GM23338 (cell line): ENCODE measurements at places on chromosomes 7 and 10. TPM values are rescaled to one million over a fixed set of nuclear protein-coding genes. Genes with fewer than 3 reads are reported as not detected.

The PON1 gene
- 1.2 and 2.1 TPM in 2 replicates for polyA plus RNA-seq

The EBLN1 gene
- polyA plus RNA-seq, result not detected in 2 replicates

The SPDYE1 gene
- polyA plus RNA-seq, result 1.4 and 1.6 TPM in 2 replicates

The HOXA11 gene
- not detected in 2 replicates for polyA plus RNA-seq

- no peak overlapping the region for H3K4me3 ChIP-seq
- DNase-seq, result no peak
- H3K27ac ChIP-seq, result no peak overlapping the region
- H3K27me3 ChIP-seq, result no peaks in the 10 kb centered on the region
- H3K36me3 ChIP-seq, result no peaks in the 10 kb centered on the region
Observed at GRCh38 chr10:24822590-24822989, 98.9 kb upstream of the ARHGAP21 start.

DNA sequence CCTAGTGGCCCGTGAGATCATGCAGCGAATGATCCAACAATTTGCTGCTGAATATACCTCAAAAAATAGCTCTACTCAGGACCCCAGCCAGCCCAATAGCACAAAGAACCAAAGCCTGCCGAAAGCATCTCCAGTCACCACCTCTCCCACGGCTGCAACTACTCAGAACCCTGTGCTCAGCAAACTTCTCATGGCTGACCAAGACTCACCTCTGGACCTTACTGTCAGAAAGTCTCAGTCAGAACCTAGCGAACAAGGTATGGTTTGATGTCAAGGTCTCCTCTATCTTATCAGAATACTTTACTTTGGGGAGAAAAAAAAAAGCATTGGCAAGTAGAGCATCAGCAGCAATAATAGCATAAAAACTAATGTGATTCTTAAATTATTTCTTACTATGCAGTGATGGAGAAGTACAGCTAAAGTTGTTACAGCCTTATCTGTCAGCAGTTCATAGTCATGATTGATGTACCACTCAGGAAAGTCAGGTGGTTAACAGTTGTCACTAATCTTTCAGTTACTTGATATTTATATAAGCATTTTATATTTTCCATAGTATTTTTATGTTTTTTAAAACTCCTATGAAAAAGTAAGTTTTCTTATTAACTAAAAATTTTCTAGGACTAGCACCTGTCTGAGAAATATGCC is 117.1 kb downstream of the LCOR start:
- H3K4me1 ChIP-seq, result no peaks in the 10 kb centered on the region
- no peaks in the 10 kb centered on the region for H3K36me3 ChIP-seq
- no peaks in the 10 kb centered on the region for H3K27me3 ChIP-seq
- no peak overlapping the region for H3K27ac ChIP-seq
- DNase-seq, result peak; percentile 11
- H3K4me3 ChIP-seq, result no peak overlapping the region

DNA sequence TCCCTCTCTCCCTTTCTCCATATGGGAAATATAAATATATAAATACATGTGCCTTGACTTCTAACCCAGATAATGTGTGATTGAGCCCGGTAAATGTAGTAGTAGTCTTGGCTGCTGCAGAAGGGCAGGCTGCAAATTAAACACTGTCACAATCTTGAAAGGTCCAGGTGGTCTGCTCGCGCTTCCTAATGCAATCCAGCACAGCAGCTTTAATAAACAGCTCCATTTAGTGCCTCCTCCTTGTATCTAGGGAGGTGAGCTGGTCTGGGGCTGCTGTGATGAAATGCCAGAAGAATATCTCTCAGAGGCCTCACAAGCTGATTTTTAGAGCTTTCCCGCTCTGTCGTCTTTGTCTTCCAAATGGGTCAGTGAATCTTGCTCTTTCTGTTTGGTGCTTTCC is 782 bp downstream of the POU6F2 start:
- 0 out of 2 replicates have a peak overlapping the region, but pooled peaks have one; percentile 5 for H3K4me3 ChIP-seq
- peak; percentile 45 for DNase-seq
- H3K4me1 ChIP-seq, result peaks cover 11% of the 10 kb centered on the region

DNA sequence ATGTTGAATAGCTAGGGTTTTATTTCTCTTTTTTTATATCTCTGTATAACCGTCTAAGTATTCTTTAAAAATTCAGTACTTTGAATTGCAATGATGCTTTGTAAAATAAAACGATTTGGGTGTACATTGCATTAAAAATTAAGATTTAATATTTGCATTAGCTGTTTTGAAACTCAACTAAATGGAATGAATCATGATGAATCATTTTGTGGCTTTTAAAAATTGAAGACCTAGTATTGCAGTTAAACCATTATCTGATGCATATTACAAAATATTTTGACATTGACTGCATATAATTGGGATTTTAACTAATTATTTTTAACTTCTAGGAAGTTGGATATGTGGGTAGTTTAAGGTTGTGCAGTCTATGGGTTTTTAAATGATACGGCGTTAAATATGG is 314.0 kb downstream of the CDK14 start:
- H3K27me3 ChIP-seq, result no peaks in the 10 kb centered on the region
- no peak for DNase-seq
- no peak overlapping the region for H3K4me3 ChIP-seq
- no peaks in the 10 kb centered on the region for H3K36me3 ChIP-seq

DNA sequence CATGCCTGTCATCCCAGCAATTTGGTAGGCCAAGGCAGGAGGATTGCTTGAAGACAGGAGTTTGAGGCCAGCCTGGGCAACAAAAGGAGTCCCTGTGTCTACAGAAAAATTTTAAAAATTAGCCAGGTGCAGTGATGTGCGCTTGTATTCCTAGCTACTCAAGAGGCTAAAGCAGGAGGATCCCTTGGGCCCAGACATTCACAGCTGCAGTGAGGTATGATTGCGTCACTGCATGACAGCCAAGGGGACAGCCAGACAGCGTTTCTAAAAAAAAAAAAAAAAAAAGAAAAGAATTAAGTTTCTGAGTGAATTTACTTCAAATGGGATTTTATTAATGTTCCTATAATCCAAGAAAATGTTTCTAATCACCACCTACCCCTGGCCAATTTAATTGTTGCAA is 87.4 kb upstream of the RNF148 start:
- no peaks in the 10 kb centered on the region for H3K27me3 ChIP-seq
- DNase-seq, result no peak
- H3K27ac ChIP-seq, result no peak overlapping the region
- H3K36me3 ChIP-seq, result no peaks in the 10 kb centered on the region
- H3K4me3 ChIP-seq, result no peak overlapping the region

- peaks cover 22% of the 10 kb centered on the region for H3K4me1 ChIP-seq
- no peak overlapping the region for H3K4me3 ChIP-seq
- H3K27ac ChIP-seq, result peak overlapping the region; percentile 59; the same call in 1 of the 2 replicates
- no peaks in the 10 kb centered on the region for H3K27me3 ChIP-seq
Observed at GRCh38 chr10:5943536-5943935, 33.8 kb downstream of the IL15RA start.

DNA sequence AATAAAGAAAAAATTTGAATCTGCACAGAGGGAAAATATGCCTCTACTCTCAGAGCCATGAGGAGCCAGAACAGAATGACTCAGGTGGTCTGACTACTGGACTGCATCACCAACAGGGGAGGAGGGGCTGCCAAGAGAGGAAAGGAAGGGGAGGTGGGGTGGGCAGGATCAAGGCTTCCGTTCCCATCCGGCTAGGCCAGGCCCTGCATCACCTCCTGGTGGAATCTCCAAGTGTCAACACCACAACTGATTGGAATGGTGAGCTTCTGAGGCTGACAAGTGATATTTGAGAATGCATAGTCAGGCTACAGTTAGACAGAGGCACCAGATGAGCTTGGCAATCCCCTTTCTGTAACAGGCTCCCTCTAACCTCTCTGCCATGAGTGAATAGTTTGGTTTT is 10.4 kb upstream of the GPR26 start:
- peak; percentile 89 for DNase-seq
- no peak overlapping the region for H3K27ac ChIP-seq
- no peaks in the 10 kb centered on the region for H3K36me3 ChIP-seq
- no peaks in the 10 kb centered on the region for H3K27me3 ChIP-seq
- H3K4me3 ChIP-seq, result no peak overlapping the region

GRCh38 chr7:102978284-102978683 is 65.5 kb downstream of the LRRC17 start:
- no peak overlapping the region for H3K27ac ChIP-seq
- no peaks in the 10 kb centered on the region for H3K27me3 ChIP-seq
- H3K36me3 ChIP-seq, result no peaks in the 10 kb centered on the region
- H3K4me3 ChIP-seq, result no peak overlapping the region
- H3K4me1 ChIP-seq, result no peaks in the 10 kb centered on the region
- peak; percentile 17 for DNase-seq
